ENCODE measurements at places on chromosomes 13 and 19.

- no peak for DNase-seq
These were observed 12.8 kb downstream of the C3 start for GRCh38 chr19:6707658-6708018.

DNA sequence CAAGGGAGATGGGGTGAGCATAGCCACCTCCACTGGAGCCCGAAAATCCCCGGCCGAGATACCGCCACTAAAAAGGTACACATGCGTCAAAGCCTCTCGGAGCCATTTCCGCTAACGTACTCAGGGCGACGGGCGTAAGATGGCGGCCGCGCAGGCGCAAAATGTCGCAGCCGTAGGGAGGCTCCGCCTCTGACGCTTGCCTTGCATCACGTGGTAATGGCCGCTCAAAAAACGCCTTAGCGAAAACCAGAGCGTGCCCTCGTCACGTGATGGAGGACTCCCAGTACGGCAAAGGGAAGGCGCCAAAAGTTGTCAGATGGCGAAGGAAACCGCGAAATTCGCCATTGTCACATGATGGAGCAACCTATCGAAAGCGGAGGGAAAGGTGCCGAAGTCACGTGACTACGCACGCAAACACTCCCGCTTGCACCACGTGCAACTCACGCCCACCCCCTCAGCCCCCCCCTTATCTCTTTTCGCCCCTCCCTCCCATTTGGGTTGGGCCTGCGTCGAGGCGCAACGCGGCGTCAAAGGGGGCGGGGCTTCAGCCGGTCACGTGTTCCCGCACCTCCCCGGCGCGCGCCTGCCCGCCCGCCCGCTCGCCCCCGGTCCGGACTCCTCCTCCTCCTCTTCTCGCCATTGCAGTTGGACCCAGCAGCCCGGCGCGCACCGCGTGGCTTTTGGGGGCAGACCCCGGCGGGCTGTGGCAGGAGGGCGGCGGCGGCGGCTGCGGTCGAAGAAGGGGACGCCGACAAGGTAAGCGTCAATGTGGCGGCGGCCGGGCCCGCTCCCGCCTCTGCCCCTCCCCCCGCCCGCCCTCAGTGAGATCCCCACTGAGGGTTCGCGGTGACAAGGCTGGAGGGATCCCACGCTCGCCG lies at the start of gene ILF3:
Gene ILF3, plus strand, starts transcription at position 615 of the 878 bp plus-strand sequence. CDS start 16,260 bp downstream, outside the sequence.
- peak; percentile 98 for DNase-seq

DNA sequence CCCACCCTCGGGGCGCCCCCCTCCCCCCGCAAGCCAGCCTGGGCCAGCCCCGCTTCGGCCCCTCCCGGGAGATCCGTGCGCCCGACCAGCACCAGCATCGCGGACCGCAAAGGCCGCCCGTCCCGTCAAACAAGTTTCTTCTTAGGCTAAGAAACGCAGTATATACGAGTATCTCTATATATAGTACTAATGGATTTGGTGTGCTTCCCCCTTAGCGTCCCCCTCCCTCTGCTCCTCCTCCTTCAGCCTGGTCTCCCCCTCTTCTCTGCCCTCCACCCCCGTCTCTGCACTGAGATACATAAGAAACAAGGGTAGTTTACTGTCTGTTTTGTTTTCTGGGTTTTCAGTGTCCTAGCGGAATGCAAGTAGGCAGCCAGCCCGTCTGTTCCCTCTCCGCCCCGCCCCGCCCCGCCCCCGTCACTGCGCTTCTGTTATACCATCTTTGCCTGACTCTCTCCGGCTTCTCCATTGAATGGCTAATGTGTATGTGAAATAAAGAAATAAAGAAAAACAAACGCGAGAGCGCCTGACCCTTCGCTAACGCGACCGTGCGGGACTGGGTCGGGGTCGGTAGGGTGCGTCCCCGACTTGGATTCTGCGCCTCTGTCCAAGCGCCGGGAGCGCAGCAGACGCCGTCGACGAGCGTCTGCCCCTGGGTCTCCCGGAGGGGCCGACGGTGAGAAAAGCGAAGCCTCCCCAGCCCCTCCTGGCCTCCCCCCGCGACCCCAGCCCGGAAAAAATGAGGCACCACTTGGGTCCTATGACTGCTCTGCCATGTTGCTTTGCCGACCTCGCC lies 4.2 kb downstream of the LYL1 start:
- no peak for DNase-seq

DNA sequence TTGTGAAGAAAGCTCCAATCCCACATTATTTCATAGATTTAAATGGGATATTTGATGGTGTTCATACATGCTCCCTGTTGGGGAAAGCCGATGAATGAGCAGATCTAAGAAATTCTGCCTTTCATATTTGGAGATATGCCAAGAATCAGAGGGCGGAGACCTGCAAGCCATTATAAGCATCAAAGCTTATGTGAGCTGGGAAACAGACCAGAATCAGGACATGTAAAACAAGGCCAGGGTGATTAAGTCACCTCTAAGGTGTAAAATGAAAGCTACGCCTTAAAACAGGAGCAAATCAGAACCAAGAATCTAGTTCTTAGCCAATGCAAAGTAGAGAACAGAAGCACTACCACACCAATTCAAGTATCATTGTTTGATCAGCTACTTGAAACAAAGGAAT lies 392.4 kb downstream of the DCT start:
- DNase-seq: no peak

DNA sequence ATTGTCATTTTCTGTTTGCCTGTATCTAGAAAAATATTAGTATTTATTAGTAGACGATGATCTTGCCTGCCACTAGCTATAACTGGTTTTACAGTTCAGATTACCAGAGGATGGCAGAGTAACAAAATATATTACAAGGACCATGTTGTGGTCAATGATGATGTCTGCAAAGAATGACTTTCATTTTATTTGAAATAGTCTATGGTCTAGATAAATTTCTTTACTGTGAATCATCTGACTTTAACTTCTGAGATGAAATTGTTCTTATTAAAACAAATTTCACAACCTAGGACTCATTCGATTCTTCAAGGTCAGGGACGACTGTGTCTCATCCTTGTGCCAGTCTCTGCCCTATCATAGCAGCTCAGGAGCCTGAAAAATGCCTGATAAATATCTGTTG lies 637.8 kb upstream of the KLF12 start:
- DNase-seq: no peak

- peak; percentile 47 for DNase-seq
These were observed 4.6 kb downstream of the SAFB start for GRCh38 chr19:5627395-5627904.

GRCh38 chr19:13022859-13023636 lies 27.8 kb downstream of the NFIX start:
- DNase-seq: peak; percentile 80

- no peak for DNase-seq
These were observed 29.1 kb downstream of the DOT1L start for GRCh38 chr19:2192862-2193261.

DNA sequence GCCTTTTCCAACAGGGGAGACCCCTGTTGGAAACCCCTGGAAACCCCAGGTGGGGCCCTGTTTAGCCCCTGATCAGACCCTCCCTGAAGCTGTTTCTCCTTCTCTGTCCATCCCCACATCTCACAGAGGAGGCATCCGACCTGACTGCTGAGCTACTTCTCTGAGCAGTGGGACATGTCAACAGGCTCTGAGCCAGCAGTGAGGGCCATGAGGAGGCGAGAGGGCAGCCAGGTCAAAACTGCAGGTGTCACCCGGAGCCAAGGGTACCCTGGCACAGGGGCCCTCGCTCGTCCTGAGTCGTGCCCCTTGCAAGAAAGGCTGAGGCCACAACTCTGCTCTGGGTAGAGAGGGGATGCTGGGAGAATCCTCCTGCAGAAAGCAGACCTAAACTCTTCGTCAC lies 13.6 kb downstream of the PEPD start:
- no peak for DNase-seq

DNA sequence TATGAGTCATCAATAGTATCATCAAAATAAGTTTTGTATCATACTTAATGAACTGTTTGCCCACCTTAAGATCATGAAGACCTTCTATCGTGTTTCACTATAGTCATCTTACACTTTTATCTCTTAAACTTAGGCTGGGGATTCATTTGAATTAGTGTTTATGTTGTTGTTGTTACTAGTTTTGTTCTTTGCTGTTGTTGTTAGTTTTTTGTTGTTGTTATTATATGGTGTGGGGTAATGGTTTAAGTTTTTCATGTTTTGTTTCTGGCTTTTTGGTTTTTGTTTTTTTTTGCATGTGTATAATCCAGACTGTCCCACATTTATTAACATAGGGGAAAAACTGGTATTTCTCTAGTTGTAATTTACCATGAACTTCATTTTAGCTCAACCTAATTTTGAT lies 965.1 kb upstream of the MIR17HG start:
- no peak for DNase-seq

GRCh38 chr19:49808711-49809159 lies 4.4 kb downstream of the FUZ start:
- peak; percentile 95 for DNase-seq

- no peak for DNase-seq
These were observed 114.0 kb downstream of the COL4A2 start for GRCh38 chr13:110421061-110421460.

GRCh38 chr13:79867254-79867653 lies 386.3 kb downstream of the NDFIP2 start:
- no peak for DNase-seq

DNA sequence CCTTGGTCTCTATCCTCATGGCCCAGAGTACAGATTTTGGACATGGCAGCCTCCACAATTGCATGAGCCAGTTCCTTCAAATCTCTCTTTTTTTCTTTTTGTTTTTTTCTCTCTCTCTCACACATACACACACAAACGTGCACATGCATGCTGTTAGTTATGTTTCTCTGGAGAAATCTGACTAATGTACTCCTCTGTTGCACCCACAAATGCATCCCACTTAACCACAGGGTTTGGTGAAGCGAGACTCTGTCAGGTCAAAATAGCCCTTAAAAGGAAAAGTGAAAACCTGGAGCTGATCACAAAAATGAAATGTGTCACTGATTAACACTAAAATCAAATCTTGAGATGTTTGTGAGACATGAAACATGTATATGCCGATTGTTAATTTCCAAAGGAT lies 374.6 kb upstream of the ARGLU1 start:
- DNase-seq: no peak
